ENCODE measurements at places on chromosomes 13 and 19.

- DNase-seq, result no peak
Observed at GRCh38 chr19:51501594-51502263, at the start of gene SIGLEC12. Gene SIGLEC12, minus strand, starts transcription at chr19:51501800. Its CDS starts 67 bp downstream, at chr19:51501733.

DNA sequence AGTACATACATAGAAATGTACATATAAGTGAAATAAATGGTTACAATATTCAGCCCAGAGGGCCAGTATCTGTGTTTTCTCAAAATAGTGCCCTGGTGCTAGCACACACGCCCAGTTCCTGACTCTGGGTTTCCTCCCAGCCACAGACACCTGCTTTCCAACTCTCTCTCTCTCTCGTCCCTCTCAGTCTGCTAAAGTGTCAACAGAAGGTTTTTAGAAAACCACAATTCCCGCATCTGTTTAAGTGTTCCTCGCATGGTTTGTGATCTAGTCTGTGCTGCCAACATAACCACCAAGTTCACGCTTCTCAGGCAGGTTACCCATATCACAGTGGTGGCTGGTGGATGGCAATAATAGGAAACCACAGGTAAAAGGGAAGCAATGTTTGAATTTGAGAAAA is 17.8 kb upstream of the UPF3A start:
- DNase-seq, result no peak

GRCh38 chr19:11197291-11198174 is at the start of gene KANK2:
Gene KANK2, minus strand, starts transcription at chr19:11197545. Its CDS starts 3,034 bp downstream, at chr19:11194511.
- DNase-seq, result peak; percentile 85

DNA sequence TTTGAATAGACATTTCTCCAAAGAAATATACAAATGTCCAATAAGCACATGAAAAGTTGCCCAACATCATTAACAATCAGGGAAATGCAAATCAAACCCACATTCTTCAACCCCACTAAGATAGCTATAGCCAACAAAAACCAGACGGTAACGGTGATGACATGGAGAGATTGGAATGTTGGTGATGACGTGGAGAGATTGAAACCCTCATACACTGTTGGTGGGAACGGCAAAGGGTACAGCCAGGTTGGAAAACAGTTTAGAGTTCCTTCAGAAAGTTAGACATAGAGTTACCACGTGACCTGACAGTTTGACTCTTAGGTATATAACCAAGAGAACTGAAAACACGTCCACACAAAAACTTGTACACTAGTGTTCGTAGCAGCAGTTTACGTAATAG is 48.1 kb downstream of the TNFRSF19 start:
- DNase-seq, result no peak

DNA sequence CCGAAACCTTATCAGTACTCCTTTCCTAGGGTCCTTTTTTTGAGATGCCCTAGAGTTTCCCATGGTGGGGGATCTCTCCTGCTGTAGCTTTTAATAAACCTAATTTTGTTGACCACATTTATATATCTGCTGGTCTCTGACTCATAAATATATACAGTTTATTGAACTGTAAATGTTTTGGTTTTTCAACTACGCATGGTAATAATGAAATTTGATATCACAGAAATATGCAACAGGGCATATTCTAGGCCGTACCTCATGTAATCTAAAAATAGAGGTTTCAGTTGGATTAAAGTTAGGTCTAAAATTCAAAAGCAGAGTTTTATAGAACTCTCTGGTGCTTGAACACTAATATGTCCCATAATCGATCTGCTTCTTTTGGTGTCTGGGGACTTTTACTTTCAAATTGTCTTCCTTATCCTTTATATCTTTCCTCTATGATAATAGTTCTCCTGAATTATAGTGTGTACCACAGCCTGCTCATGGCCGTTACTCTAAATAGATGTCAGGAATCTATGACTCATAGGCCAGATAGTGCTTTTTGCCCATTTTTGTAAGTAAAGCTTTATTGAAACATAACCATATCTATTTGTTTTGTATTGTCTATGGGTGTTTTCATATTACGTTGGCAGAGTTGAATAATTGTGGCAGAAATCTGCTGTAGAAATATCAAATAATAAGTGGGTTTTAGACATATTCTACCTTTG is 324.8 kb upstream of the PCDH9 start:
- no peak for DNase-seq

DNA sequence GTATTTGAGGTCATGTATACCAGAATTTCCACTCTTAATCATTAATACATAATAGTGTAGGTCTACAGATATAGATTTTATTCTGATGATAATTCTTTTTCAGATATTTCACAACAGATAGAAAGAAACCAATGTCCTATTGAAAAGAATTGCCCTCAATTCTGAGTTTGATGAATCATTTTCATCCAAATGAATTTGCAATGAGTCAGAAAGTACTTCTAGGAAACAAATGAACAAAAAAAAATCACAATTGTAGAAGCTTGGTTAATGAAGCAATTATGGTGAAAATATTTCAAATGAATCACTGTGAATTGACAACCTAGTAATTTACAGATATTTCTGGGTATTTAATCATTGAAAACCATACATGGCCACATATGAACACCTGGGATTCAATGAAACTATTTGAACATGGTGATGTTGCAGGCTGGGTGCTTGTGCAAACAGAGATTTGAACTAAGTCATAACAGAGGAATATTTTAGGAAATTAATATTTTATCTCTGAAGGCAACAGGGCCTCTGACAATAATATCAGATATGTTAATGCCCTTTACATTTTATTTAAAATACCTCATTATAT is 360.9 kb downstream of the SLITRK5 start:
- no peak for DNase-seq

GRCh38 chr13:98689347-98689968 is 63.0 kb downstream of the SLC15A1 start:
- no peak for DNase-seq

DNA sequence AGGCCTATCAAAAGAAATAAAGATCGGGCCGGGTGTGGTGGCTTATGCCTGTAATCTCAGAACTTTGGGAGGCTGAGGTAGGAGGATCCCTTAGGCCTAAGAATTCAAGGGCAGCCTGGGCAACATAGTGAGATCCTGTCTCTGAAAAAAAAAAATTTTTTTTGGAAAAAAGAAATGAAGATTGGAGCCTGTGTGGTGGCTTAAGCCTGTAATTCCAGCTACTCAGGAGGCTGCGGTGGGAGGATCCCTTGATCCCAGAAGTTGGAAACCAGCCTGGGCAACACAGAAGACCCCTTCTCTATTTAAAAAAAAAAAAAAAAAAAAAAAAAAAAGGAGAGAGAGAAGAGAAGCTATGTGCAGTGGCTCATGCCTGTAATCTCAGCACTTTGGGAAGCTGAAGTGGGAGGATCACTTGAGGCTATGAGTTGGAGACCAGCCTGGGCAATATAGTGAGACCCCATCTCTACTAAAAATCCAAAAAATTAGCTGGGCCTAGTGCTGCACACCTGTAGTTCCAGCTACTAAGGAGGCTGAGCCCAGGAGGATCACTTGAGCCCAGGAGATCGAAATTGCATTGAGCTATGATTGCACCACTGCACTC is 14.7 kb upstream of the LYPD3 start:
- DNase-seq, result no peak

GRCh38 chr13:91203430-91203829 is 144.1 kb upstream of the MIR17HG start:
- DNase-seq, result no peak

- DNase-seq, result no peak
Observed at GRCh38 chr13:109198585-109198984, 569.2 kb downstream of the MYO16 start.

- DNase-seq, result no peak
Observed at GRCh38 chr19:31014668-31015067, 334.6 kb downstream of the TSHZ3 start.

GRCh38 chr13:50915565-50915964 is 6.0 kb downstream of the RNASEH2B start:
- no peak for DNase-seq

GRCh38 chr19:16115301-16116039 is 3.8 kb downstream of the RAB8A start:
- DNase-seq, result no peak

DNA sequence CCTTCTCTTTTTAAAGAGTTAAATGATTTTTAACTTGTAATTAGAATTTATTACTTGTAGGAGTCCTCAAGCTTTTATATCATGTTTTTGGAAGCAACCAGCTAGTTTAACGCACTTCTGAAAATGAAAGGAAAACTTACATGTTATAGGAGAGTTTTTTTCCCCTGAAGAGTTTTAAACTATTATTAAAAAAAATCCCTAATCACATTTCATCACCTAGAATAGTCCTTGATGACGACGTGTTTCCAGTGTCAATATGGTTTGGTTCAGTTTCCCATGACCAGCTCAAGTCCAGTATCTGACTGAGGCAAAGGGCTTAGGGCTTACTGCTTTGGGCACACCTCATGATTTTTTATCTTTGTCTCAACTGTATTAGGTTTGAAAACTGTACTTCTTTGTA is 36.0 kb downstream of the URI1 start:
- DNase-seq, result no peak

DNA sequence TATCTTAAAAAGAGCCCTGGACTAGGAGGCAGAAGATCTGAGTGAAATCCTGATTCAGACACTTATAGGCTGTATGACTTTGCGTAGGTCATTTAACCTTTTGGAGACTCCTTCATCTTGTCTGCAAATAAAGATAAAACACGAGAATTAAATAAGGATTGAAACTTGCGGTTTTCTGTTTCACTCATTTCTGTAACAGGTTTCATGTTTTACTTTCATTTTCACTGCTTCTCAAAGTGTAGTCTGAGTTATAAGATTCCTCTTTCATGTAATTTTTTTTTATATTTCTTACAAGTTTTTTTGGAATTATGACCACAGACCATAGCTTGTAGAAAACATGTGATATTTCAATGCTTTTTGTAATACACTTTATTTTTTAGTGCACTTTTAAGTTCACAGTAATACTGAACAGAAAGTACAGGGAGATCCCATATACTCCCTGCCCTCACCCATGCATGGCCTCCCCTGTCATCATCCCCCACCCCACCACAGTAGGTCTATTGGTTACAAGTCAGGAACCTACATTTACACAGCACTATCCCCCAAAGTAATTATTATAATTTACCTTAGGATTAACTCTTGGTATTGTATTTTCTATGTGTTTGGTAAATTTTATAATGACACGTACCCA is 174.6 kb downstream of the ITGBL1 start:
- DNase-seq, result no peak

GRCh38 chr13:89457977-89458376 is 1786.8 kb downstream of the SLITRK5 start:
- no peak for DNase-seq

- DNase-seq, result no peak
Observed at GRCh38 chr13:87878706-87879105, 207.5 kb downstream of the SLITRK5 start.

GRCh38 chr19:50779504-50780457 is 9.5 kb downstream of the GPR32 start:
- DNase-seq, result no peak

DNA sequence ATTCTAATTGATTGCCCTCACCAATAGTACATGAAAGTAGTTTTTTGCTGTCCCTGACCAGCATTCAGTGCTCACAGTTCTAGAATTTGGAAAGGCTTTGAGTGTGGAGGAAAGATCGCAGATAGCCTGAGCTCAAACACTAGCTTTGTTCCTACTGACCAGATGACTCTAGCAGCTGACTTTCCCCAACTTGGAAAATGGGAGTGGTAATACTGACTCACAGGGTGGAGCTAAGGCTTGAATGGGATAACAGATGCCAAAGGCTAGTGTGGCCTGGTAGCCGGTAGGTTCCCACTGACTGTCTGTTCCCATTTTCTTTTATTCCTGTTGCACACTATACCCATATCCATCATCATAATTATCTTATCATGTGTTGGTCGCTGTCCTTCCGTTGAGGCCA is 3.7 kb downstream of the ZSCAN22 start:
- no peak for DNase-seq

- DNase-seq, result no peak
Observed at GRCh38 chr13:24764276-24764630, 284 bp downstream of the RNF17 start.

DNA sequence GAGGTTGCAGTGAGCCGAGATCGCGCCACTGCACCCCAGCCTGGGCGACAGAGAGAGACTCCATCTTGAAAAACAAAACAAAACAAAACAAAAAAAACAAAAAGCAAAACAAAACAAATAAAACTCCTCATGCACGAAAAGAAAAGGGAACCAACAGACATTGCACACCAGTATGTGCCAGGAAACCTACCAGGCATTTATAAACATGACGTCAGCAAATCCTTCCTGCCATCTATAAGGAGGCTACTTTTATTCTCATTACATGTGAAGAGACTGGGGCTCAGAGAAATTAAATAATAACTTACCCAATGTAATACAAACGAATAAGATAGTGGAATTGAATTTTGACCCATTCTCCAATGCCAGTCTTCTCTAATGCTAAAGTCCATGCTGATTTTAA is 197.2 kb downstream of the NUFIP1 start:
- no peak for DNase-seq

DNA sequence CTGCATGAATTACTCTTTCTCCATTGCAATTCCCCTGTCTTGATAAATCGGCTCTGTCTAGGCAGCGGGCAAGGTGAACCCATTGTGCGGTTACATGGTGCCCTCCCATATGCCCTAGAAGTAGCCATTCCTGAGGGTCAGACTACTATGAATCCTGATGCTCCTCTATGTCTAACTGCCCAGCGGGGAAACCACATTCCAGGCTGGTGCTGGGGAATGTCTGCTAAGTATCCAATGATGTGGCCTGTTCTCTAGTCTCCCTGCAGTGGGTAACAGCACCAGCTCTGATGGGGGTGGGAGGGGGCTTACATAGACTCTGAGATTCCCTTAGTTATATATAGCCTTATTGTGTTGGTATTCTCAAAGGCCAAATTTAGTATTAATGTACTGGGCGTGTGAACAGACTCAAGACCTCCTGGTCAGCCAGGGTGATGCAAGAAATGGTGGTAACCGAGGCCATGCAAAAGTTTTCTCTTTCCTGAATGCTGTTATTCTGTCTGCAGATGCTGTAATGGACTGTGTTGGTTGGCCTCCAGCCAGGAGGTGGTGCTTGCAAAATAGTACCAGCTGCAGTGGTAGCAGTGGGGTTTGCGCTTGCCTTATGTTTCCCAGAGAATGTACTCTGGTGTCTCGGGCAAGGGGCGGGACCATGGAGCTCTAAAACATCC is 564.8 kb upstream of the SLITRK1 start:
- no peak for DNase-seq

- DNase-seq, result no peak
Observed at GRCh38 chr13:106110241-106110855, 425.1 kb downstream of the EFNB2 start.

DNA sequence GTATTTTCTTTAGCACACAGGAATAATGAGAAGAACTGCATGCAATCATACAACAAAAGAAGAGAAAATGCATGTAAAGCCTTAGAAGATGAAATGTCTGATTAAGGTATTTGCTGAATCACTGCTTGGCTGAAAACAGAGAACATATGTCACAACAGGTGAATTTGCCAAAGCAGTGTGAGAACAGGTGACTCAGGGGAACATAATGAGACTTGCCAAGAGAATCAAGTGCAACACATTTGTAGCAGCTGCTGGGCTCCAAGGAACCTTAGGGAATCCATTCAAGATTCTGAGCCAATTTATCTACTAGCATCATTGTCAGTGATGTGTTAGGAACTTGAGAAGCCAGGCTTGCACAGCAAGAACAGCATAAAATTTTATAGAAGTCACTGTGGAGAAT is 273.1 kb downstream of the PCDH20 start:
- DNase-seq, result no peak

- DNase-seq, result peak; percentile 19
Observed at GRCh38 chr19:52270266-52270885, 989 bp downstream of the ZNF766 start.
